ENCODE measurements at places on chromosomes 2 and 18.

DNA sequence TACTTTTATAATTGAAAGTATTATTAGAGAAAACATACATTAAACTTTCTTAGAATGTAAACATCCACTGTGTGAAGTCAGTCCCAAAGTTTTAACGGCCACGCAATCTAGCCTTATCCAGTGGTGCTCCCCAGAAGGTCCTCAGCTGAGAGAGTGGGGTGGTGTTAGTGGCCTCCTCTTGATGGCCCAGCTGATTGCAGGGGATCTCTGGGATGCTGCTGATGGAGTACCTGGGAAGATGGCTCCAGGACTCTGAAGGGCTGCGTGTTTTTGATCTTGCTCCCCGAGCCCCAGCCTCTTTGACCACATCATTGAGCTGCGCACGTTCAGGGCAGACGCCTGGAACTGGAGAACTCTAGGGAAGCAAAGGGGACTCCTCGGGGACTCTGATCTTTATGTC lies 181.4 kb downstream of the FAM210A start:
- H3K36me3 ChIP-seq = peaks cover 2% of the 10 kb centered on the region
- no peak overlapping the region for H3K4me3 ChIP-seq
- no peaks in the 10 kb centered on the region for H3K27me3 ChIP-seq
- no peak overlapping the region for H3K27ac ChIP-seq
- H3K4me1 ChIP-seq = peaks cover 7% of the 10 kb centered on the region

DNA sequence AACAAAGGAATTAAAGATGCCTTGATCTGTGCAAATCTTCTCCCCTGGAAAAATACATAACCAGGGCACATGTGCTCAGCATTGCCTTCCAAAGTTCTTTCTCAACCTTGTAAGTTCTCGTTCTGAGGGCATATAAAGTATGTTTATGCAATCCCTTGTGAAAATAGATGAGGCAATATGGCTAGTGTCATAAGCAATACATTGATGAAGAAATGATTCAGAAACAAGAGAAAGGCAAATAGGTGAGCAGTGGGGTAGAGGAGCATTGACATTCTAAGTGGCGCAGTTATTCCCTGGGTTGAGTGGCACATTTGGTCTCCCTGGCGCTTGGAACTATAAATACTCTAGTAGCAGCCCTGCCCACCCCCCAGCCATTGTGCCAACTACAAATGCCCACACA lies 57.4 kb upstream of the PGAP1 start:
- H3K4me3 ChIP-seq = no peak overlapping the region
- no peak overlapping the region for H3K27ac ChIP-seq
- DNase-seq = no peak
- peaks cover 13% of the 10 kb centered on the region for H3K4me1 ChIP-seq

DNA sequence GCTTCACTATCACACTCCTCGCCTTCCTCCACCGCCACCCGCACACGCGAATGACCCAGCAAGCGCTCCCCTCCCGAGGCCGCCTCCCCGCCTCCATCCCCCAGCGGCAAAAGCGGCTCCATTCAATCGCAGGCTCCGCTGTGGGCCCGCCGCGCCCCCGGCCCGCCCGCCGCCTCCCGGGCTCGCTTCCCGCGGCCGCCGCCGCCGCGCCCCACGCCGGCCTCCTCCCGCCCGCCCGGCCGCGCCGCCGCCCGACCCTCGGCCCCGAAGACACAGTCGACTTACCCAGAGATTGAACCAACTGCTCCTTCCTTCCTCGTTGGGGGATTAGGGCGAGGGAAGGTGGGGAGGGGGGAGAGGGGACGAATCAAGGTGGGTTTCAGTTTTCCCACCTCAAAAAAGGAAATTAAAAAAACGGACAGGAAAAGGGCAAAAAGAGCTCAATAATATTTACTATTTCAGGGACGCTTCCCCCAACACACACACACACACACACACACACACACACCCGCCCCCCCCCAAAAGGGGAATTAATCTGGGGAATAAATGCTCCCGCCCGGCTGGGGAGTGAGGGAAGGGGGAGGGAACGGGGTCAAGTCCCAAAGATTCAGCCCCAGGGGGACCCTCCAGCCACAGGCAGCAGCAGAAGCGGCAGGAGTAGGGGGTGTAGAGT lies 743 bp downstream of the XPO1 start:
- H3K4me1 ChIP-seq = peaks cover 42% of the 10 kb centered on the region
- no peaks in the 10 kb centered on the region for H3K27me3 ChIP-seq
- H3K36me3 ChIP-seq = peaks cover 37% of the 10 kb centered on the region
- peak; percentile 26 for DNase-seq
- peak overlapping the region; percentile 92 for H3K4me3 ChIP-seq

GRCh38 chr18:33826151-33826550 lies 248.1 kb downstream of the ASXL3 start:
- H3K27me3 ChIP-seq = no peaks in the 10 kb centered on the region
- no peak for DNase-seq
- no peak overlapping the region for H3K4me3 ChIP-seq
- H3K27ac ChIP-seq = no peak overlapping the region
- no peaks in the 10 kb centered on the region for H3K4me1 ChIP-seq

DNA sequence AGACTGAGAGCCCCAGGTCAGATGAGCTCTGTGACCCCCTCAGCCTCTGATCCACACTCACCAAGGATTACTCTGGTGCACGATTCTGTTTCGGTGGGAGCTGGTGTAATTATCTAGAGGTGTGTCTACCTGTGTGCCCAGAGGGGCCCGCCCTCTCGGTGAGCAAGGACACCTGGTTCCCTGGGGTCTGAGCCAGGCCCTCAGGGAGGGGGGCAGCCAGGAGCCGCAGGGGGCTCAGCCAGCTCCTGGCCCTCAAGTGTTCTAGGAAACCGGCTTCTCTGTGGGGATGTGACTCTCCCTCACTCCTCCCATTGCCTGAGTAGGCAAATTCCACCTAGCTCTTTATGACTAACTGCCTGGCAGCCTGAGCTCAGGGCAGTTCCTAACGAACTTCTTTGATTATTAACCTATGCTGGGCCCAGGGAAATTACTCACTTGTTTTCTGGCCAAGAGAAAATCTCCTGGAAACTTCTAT lies 17.4 kb downstream of the AGAP1 start:
- H3K27me3 ChIP-seq = no peaks in the 10 kb centered on the region
- H3K36me3 ChIP-seq = peaks cover 4% of the 10 kb centered on the region
- no peaks in the 10 kb centered on the region for H3K4me1 ChIP-seq
- no peak for DNase-seq
- no peak overlapping the region for H3K27ac ChIP-seq

DNA sequence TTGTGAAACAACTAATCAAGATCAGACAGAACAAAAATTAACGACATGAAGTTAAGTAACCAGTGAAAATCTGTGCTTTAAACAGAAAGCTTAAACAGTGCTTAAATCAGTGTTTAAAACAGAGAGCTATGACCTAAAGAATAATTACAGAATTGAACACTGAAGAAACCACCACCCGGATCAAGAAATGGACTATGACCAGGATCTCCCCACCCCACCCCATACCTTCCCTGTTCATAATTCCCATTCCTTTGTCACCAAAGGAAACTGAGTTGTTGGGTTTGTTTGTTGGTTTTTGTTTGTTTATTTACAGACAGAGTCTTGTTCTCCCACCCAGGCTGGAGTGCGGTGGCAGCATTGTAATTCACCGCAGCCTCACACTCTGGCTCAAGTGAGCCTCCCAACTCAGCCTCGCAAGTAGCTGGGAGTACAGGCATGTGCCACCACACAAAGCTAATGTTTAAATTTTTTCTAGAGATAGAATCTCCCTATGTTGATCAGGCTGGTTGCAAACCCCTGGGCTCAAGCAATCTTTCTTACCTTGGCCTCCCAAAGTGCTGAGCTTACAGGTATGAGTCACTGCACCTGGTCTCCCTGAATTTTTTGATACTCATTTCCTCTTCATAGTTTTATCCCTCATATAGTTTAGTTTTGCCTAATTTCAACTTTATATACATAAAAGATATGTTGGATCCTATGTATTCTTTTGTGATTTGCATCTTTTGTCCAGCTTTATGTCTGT lies 8.2 kb upstream of the ALPG start:
- H3K27ac ChIP-seq = no peak overlapping the region
- H3K4me1 ChIP-seq = no peaks in the 10 kb centered on the region

DNA sequence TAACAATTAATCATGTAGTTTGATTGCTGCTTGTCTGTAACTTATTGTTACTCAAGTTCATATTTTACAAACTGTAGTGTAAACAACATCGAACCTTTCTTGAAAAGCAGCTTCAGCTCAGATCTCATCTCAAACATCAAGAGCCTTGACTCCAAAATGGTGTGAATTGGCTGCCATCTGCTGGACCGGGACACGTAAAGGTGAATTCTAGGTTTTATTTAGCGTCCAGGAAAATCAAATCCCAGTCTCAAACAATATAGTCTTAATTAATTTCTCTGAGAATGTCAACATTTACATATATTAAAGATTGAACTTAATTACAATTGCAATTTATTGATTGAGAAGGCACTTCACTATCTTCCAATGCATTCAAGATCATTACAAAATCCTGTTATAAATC lies 453.0 kb downstream of the GALR1 start:
- H3K4me3 ChIP-seq = no peak overlapping the region
- H3K27me3 ChIP-seq = peaks cover 87% of the 10 kb centered on the region
- DNase-seq = no peak
- no peaks in the 10 kb centered on the region for H3K36me3 ChIP-seq
- H3K27ac ChIP-seq = no peak overlapping the region

DNA sequence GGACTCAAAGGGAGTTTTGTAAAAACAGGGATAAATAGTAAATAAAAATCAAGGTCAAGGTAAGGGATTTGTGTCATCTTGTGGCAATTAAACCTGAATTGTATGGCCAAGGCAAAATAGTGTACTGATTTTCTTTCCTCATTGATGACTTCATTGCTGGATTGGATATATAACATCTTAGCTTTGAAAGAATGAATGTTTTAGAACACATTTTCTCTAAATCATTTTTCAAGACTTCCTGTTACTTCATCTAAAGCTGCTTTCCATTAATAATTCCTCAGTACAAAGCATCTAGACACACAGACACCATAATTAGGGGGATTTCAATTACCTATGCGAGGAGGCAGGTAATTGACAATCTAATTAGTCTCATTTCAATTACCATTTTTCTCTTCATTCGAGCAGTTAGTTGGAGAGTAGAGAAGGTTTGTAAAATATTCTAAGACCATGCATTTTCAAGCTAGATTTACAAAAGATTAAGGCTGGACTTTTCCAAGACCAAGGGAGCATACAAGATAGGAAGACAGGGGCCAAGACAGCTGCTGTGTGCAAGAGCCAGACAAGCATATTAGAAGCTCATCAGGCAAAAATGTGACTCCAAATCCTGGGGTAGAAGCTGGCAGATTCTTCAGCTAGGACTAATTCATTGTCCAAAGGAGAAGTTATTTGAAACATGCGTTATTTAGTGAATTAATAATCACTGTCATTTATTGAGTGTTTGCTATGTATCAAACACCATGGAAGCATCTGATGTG lies 253.6 kb downstream of the EPHA4 start:
- DNase-seq = no peak
- H3K27me3 ChIP-seq = peaks cover 81% of the 10 kb centered on the region
- H3K4me3 ChIP-seq = no peak overlapping the region
- no peaks in the 10 kb centered on the region for H3K36me3 ChIP-seq
- no peak overlapping the region for H3K27ac ChIP-seq

- H3K36me3 ChIP-seq = no peaks in the 10 kb centered on the region
- H3K4me3 ChIP-seq = peak overlapping the region; percentile 69
- no peaks in the 10 kb centered on the region for H3K27me3 ChIP-seq
- H3K27ac ChIP-seq = peak overlapping the region; percentile 92
Measured at GRCh38 chr2:231523451-231524285, 6.6 kb downstream of the NMUR1 start.

GRCh38 chr2:11637546-11637945 lies 32.4 kb downstream of the NTSR2 start:
- H3K4me1 ChIP-seq = no peaks in the 10 kb centered on the region
- H3K4me3 ChIP-seq = no peak overlapping the region
- no peak for DNase-seq
- H3K36me3 ChIP-seq = no peaks in the 10 kb centered on the region

- H3K36me3 ChIP-seq = peaks cover 7% of the 10 kb centered on the region
- DNase-seq = no peak
- H3K27ac ChIP-seq = no peak overlapping the region
- H3K4me1 ChIP-seq = peaks cover 10% of the 10 kb centered on the region
Measured at GRCh38 chr2:70305531-70305930, 3.7 kb upstream of the FAM136A start.

DNA sequence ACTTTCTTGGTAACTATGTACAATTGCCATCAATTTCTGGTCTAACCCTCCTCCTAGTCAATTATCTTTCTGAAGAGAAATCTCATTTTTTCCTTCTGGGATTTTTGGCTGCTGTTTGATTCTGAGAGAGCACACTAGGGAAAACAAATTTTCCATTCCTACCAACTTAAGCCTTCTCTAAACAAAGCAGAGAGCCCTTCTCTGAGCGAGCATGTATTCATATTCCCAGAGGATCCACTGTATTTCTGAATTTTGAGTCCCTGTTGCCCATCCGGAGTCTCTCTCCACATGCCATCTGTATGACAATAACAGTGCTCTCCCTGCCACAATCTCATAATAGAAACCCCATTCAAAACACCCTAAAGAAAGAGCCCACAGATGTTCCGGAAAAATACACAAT lies 78.5 kb downstream of the MAIP1 start:
- DNase-seq = no peak
- no peaks in the 10 kb centered on the region for H3K36me3 ChIP-seq
- H3K27ac ChIP-seq = no peak overlapping the region
- no peaks in the 10 kb centered on the region for H3K4me1 ChIP-seq
- H3K4me3 ChIP-seq = no peak overlapping the region
- peaks cover 43% of the 10 kb centered on the region for H3K27me3 ChIP-seq

DNA sequence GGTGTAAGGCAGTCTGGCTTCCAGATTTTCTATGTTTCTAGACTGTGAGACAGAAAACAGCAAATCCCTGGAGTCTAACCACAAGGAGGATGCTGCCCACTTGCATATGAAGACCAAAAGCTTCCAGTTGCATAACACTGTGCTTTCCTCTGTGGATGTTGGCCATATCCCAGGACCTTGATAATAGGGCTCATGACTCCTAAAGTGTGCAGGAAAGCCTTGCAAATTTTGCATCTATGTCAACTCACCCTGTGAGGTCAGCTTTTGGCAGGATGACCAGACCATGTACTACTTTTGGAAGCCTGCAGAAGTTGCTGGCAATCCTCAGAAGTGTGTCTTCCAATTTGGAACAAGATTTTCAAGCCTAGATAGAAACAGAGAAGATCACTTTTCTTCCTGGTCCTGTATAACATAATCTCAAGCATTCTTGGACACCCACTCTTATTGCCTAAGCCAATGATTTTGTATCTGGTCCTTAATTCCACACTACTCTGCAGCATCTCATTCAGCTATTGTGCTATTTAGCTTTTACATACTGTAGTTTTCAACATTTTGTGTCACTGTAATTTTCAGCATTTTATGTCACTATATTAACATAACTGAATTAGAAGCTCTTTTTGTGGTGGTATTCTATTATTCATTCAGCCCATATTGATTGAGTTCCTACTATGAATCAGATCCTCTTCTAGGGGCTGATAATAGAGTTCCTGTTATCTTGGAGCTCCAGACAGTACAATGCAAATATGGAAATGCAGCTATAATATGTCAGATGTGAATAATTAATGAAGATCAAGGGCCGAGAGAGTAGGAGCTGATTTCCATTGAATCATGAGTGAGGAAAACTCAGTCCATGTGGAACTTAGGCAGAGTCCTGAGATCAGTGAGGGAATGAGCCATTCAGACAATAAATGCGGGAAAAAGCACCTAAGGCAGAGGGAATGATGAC lies 85.3 kb upstream of the RAB27B start:
- no peaks in the 10 kb centered on the region for H3K36me3 ChIP-seq
- no peaks in the 10 kb centered on the region for H3K4me1 ChIP-seq
- H3K27ac ChIP-seq = no peak overlapping the region
- no peak overlapping the region for H3K4me3 ChIP-seq
- DNase-seq = no peak

- DNase-seq = no peak
- no peak overlapping the region for H3K4me3 ChIP-seq
- no peaks in the 10 kb centered on the region for H3K4me1 ChIP-seq
- no peaks in the 10 kb centered on the region for H3K36me3 ChIP-seq
Measured at GRCh38 chr2:202337151-202337550, 39.0 kb upstream of the BMPR2 start.

Data from central memory CD8-positive, alpha-beta T cell (primary cell).